ENCODE measurements at places on chromosomes 6 and 20.

- no peak for DNase-seq
These were observed 146.3 kb upstream of the GJE1 start for GRCh38 chr6:141986457-141986856.

DNA sequence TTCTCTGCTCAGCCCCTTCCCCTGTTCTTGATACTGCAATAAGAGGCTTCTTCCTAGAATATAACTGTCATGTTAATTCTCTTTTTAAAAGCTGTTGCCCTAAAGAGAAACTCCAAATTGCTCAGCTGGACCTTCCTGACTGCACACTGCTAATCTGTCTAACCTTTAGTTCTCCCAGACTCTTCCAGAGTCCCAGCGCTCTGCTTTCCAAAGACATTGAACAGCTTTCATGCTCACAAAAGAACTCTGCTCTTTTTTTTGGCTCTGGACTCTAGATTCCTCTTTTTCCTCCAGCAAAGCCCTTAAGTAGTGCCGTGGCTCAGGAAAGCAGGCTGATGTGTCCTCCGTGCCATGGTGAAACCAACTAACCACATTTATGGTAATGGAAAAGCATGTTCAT, 356.6 kb upstream of the RSPO3 start:
- DNase-seq: no peak

GRCh38 chr6:117477988-117478852, 4.3 kb upstream of the DCBLD1 start:
- DNase-seq: peak; percentile 40

GRCh38 chr20:20953738-20954618, 152.2 kb downstream of the LINC00237 start:
- no peak for DNase-seq

- peak; percentile 86 for DNase-seq
These were observed 36.9 kb upstream of the TRAF3IP2 start for GRCh38 chr6:111642463-111643158.

Data from fibroblast of mammary gland (primary cell).